DMS79 (cell line): ENCODE measurements at places on chromosomes 16 and 17.

GRCh38 chr17:64148017-64148631 lies 18.2 kb upstream of the ERN1 start:
- no peak for DNase-seq

DNA sequence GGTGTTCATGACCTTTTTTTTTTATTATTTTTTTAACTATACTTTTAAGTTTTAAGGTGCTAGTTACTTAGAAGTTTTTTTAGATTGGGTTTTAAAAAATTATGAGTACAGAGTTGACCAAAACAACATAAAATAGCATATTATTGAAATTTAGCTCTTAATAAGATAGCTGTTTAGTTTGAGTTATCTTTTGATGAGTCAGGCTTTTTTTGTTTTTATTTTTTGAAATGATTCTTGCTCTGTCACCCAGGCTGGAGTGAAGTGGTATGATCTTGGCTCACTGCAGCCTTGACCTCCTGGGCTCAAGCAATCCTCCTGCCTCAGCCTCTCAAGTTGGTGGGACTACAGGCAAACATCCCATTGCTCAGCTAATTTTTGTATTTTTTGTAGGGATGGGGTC lies 13.6 kb downstream of the ZNF750 start:
- no peak for DNase-seq

- DNase-seq, result no peak
Measured at GRCh38 chr17:17952691-17953090, 19.5 kb downstream of the TOM1L2 start.

GRCh38 chr17:64064331-64064730 lies 43.9 kb upstream of the ICAM2 start:
- DNase-seq, result no peak

DNA sequence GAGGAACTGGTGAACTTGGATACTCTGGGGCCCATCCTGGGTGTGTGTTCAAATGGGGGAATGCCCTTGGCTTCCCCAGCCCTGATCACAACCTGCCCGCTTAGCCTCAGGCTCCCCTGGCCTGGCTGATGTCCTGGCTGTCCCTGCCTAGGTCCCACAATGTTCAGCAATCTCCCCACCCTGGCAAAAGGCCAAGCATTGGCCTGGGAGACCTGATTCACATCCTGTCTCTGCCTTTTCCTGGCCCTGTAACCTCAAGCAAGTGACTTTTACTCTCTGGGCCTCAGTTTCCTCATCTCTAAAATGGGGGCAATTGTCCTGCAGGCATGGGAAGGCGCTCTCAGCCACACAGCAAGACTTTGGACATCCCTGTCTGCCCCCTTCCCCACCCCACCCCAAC lies 14.4 kb downstream of the CPNE2 start:
- no peak for DNase-seq

- no peak for DNase-seq
Measured at GRCh38 chr17:42138749-42139492, 15.9 kb downstream of the RAB5C start.

GRCh38 chr17:5365831-5366230 lies 53.6 kb downstream of the NUP88 start:
- no peak for DNase-seq

DNA sequence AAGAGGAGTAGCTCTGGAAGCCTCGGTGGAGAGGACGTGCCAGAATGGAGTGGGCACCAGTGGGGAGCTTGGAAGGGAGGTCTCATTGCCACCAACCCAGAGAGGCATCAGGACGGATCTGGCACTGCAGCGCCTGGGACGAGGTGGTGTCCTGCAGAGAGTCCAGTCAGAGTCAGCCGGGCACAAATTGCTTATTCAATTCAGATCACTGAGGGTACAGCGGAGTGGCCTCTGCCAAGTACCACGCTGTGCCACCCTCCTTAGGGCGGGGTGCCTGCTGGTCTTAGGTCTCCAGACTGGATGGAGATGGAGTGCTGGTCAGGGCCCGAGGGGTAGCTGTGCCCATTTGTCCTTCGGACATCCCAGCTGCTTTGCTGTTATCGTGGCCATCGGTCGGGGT lies 18.9 kb upstream of the SPPL2C start:
- DNase-seq, result no peak

GRCh38 chr16:23847948-23848347 lies 12.2 kb downstream of the PRKCB start:
- DNase-seq, result no peak

DNA sequence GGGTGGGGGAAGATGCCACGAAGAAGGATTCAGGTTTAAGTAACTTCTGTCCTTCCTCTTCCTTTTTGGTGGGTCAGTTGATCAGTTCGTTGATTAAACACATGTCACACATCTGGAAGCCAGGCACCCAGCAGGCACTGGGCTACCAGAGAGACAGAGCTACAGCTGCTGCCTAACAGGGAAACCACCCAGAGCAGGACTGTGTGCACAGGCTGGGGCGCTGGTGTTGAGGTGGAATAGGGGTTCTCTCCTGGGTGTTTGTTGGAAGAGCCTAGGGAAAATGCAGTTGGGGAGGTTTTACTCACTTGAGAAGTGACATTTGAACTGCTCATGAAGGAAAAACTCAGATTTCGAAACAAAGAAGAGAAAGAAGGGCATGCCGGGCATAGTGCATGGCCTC lies 152.4 kb downstream of the IRX5 start:
- DNase-seq, result no peak

- DNase-seq, result no peak
Measured at GRCh38 chr17:67386965-67387551, 10.0 kb downstream of the PITPNC1 start.

DNA sequence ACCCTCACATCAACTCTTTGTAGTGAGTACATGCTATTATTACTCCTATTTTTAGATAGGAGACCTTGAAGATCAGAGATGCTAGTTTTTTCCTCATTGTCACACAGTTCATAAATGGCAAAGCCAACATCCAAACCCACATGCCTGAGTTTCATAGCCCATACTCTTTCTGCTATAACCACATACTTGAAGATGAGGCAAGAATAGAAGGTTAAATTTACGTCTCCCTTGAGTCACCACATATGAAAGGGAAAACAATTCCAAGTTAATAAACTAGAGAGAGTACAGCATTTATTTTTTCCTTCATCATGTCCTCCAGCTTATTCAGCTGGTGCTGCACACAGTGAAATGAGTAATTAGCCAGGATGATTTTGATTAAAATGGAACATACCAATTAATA lies 23.7 kb downstream of the NUDT7 start:
- no peak for DNase-seq

DNA sequence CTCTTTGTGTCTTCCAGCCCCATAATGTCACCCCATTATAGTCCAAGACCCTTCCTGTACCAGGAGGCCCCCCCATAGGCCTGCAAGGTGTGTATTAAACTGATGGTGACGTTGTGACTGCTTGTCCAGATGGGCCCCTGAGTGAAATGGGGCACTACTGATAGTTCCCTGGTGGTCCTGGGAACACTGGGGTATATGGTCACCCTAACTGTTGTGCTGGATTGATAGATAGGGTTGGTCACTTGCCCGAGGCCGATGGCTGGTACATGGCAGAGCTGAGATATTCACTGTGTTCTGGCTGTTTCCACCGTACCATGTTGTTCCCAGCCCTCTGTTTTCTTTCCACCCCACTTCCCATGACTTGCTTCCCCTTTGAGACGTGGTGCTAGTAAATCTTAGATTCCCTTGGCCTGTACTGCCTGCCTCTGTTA lies 4.3 kb downstream of the CNP start:
- no peak for DNase-seq

- DNase-seq, result no peak
Measured at GRCh38 chr17:44863061-44863918, 15.6 kb downstream of the HIGD1B start.
